ENCODE measurements at places on chromosomes 5 and 9.

DNA sequence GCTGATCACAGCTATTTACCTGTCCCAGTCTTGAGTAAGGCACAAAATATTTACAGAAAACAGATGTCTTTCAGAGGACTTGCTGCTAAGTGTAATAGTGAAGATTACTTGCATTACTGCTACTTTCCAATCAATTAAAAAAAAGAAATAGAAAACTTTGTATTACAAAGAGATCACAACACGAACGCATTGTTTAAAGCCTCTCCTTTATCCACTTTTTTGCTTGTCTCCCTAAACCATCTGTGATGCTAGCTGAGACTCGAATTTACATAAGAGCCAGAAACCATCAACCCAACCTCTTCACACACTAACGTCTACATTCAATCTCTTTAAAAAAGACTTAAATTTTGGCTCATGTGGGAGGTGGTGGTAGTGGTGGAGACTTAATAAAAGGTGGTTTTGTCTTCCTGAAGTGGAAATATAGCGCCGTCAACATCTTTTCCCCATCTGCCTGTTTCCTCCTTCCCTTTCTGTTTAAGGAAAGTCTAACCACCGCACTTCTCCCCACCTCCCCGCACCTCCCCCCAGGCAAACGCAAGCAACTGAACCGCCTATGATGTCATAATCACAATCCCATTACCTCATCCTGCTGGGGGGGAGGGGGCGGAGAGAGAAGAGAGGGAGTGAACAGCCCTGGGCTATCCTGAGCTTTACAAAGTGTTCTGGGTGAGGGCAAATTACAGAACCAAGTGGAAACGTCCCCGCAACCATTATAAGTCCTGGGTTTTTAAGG is 948 bp upstream of the FAM53C start:
- peak; percentile 73 for DNase-seq

- DNase-seq: no peak
Measured at GRCh38 chr9:101625876-101626275, 31.1 kb upstream of the PPP3R2 start.

DNA sequence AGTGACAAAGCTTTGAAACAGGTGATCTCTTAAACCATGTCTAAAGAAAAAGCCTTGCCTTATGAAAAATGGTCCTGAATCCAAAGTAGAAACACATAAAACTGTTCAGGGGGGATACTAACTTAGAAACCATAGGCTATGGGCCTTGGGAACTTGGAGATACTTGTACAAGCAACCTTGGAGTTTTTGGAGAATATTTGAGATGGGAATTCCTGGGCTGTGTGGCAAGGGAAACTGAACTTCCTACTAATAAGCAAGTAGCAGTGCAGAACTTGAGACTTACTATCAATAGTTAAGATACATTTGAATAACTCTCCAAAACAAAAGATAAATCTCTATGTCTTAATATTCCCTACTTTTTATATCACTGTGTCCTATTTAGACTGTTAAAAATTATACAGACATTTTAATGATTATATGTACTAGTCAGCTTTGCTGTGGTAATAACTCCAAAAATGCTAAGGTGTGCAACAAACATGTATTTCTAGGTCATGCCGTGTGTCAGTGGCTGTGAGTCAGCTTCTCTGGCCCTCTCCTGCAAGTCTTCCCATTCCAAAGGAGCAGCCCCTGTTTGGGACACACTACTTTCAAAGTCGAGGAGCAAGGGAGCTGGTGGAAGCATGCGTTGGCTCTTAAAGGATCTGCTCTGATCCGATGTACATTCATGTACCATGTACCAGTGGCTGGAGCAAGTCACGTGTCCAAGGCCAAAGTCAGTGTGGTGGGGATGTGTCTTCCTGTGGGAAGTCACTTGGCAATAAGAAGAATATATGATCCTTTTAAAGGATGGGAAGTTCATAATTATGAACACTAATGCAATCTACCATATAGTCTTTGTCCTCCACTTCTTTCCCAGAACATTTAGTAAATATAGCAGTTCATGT is 39.6 kb downstream of the SNX30 start:
- DNase-seq: no peak

DNA sequence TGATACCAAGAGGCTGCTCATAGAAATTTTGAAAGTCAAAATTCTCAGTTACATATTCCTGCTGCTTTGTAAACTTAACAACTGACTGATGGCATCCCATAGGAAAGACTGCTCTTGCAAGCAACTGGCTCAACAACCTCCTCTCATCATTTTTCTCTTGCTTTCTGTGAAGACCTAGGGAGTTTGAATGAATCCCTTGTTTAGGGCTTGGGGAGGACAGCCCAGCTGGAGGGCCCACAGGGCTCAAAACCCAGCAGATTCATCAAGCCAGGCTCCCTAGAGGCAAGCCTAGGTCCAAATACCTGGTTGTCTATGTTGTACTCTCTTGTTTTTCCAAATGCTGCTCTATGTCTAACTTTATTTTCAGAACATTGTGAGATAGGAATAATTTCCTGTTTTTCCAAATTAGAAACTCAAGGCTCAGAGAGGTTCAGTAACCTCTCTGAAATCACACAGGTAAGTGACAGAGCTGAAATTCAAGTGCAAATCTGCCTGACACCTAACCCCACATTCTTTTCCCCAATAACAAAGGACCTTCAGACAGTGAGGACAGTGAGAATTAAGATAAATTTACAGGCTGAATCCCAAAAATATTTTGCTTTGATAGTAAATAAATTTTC is 558.9 kb upstream of the KLF4 start:
- no peak for DNase-seq

- DNase-seq: no peak
Measured at GRCh38 chr5:14175381-14175780, 32.2 kb downstream of the TRIO start.

DNA sequence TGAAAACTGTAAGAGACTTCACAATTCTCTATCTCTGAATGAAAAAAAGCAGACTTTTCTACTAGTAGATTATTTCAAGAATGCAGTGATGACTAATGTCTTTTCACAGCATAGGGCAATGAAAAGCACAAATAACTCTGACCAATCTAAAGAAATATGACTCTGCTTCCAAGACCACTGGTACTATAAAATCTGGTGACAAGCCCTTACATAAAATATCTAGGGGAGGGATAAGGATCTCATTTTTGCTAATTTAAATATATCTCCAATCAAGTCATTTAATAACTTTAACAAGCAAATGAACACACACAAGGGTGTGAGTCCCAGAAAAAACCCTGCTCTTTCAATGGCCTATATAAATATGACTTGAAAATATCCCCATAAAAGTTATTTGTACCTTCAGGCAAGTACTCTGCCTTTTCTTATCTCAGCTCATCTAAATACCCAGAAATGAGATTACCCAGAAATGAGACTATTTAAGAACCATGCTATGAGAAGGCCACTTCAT is 105.2 kb downstream of the GNAQ start:
- DNase-seq: peak; percentile 6

Measured in NCI-H460 (cell line).